ENCODE measurements at places on chromosomes 1 and 21.
A peak's percentile ranks its signal among the peaks of the same experiment; 100 is the strongest.

DNA sequence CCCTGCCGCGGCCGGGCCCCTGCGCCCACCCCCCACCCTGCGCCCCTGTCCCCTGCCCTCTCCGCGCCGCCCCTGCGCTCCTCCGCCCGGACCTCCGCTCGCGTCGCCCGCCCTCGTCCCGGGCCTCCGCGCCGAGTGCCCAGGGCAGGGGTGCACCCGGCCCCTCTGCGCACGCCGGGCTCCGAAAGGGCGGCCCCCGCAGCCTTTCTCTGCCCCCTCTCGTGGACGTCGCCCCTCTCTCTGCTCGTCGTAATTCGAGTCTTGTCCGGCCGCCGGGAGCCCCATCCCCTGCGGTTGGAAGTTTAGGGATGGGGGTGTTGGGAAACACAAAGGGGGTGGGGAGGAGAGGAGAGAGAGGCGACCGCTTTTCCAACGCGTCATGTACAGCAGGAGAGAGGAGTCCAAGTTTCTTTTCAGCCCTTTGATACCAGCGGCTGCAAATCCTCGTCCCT, 407 bp downstream of the GALNT2 start:
- peak; percentile 43 for DNase-seq

DNA sequence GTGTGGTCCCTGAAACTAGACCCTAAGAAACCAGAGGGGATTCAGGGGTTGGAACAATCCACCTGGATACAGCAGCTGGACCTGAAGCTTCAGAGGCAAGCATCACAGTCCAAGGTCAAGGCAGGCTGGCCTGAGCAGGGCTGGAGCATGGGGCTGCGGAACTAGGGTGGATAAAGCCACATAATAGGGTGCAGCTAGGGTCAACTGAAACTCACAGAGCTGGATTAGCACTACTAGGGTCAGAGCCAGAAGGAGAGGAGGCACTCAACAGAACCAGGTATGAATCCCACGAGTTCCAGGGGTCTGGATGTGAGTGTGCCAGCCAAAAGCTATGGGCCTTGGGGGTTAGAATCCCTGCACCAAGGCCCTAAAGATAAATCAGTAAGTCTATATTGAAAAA, 231.0 kb upstream of the KIAA0040 start:
- DNase-seq = no peak

DNA sequence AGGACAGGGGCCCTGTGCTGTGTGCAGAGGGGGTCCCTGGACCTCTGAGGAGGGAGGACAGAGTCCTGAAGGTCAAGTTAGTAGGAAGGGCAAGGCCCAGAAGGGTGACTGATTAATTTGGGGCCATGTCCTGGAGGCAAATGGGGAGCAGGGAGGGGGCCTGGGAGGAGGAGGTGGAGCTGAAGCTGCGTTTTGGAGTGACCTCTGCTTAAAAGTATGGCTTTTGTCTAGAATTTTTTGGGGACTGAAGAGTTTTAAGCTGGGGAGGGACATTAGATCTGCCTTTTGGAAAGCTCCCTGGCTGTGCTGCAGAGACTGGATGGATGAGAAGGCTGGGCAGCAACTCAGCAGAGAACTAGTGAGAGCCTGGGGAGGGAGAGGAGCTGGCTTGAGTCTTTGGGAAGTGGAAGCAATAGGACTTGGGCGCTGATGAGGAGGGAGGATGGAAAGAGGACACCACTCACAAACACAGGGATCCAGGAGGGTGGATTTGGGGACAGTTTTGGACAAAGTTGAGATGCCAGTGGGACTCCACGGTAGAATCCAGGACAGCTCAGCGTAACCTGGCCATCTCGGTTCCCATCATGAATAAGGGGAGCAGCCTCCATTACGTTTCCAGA, 52.9 kb downstream of the ACBD3 start:
- DNase-seq = no peak

DNA sequence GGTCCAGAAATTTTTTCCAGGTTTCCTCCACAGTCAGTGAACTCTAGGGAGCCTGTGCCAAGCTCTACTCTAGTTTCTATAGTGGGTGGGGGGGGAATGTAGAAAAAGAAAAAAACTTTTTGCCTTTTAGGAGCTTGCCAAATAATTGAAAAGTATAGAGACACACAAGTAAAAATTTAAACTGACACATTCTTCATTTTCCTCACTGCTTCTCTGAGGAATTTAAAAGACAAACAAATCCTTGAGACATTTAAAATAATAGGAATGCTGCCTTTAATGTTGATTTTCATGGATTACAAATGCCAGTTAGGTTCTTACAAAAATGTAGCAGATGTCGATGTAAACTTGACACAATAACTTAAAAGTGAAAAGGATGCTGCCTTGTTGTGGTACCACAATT, 241.9 kb downstream of the DNM3 start:
- no peak for DNase-seq

GRCh38 chr1:1858382-1859086, 32.4 kb downstream of the GNB1 start:
- peak; percentile 77 for DNase-seq

DNA sequence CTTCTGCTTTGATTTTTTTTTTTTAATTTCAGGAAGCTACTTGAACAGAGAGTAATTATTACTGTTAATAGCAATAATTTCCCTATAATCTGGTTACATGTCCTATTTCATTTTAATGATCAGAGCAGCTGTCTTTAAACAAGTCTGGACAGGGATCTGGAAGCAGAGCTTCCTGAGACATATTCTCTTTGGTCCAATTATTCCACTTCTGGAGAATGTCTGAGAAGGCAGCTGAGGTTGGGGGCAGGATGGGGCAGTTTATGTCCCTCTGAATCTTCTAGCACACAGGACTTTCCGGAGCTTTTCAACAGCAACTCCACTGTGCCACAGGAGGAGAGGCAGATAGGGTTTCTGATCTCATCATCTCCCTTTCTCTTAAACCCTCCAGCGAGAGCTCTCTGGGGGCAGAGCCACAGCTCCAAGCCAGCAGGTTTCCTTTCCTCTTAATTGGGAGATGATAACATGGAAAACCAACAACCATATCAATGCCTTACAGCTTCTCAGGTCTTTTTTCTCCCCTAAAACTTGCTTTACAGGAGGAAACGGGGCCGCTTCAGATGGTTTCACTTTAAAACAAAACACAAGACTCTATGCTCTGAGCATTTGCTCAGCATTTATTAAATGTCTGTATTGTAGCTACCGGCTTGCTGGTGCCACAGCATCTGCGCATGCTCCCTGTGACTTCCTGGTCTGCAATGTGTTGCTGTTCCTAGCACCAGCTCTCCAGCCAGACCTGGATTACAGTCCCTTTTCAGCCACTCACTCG, 425.7 kb upstream of the USP24 start:
- no peak for DNase-seq

DNA sequence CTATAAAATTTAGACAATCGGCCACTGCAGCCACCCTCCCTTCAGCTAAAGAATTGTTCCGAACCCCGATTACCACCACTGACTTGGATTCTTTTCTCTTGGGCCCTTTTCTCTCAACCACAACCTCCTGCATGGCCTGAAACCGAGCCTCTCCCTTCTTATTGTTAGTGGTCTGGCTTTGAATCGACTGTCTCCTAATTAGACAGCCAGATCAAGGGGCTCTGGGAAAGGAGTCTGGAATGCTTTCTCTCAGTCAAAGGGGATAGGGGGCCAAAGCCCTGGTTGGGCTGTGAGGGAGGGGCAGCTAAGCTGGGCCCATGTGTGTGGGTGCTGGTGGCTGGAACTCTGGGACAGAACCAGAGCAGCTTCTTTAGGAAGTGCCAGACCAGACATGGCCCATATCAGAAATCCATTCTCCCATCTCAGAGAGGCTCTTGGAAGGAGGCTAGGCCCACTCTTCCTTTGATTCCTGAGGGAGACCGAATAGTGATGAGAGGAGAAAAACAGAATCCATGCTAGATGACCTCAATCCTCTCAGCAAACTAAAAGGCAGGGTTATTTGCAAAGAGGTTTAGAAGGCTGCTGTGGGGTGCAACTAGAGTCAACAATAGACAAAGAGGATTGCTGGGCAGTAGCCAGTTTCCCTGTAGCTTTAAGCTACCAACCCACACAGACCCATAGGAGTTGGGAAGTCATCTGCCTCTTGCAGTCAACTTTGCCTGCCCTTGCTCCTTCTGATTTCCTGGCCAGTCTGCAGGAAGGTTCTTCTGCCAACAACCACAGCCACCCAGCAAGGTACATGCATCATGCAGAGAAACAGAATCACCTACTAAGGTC, 117.6 kb downstream of the AK5 start:
- DNase-seq = no peak

DNA sequence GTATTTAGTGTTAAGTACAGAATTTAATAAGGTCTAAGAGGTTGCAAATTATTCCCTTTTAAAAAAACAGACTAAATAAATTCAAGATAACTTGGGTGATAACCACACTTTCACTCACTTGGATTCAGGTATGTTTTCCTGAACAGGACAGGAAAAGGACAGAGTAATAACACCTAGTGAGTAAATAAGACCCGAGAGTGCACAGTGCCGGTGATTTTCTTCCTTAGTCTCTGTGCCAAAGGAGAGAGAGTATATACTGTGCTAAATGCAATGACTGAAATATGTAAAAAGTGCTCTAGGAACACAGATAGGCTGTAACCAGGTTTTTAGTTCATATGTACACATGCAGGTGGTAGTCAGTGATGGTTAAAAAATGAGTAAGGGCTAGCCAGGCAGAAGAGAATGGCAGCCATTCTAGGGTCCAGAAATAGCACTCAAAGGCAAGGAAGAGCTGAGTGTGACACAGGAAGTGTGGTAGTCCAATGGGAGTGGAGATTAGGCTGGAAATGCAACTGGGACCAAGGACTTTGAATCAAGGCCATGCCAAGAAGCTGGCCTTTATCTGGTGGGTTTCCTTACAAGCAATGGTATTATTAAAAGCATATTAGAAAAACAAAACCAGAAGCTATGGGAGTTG, 58.1 kb downstream of the NRIP1 start:
- peak; percentile 49 for DNase-seq

GRCh38 chr1:156691665-156692440, 13.5 kb downstream of the CRABP2 start:
- DNase-seq = peak; percentile 53

DNA sequence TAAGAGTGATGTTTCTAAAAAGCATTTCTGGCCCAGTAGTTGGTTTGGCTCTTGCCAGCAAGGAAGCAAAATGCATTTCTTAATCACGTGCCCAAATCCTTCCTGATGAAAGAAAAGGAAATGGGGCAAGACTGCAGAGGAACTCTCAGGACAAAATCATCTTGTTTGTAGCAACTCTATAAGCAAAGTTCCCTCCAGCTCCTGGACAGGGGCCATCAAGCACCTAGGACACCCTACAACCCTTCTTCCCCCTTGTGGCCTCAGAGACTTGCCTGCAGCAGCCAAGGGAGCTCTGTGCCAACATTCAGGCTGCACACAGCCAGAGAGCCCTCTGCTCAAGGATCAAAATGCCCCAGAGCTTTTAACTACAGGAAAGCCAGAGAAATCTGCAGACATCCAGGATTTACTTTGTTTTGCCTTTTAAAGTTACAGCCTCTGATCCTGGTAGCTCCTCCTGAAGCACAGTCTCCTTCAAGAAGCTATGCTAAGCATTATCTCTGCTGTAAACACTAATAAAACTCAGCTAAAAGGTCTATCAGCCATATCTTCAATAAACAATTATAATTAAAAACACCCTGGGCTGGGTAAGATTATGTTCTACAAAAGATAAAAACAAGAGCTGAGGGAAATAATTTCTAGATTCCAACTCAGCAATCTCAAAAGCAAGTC, 105.0 kb downstream of the KIAA0319L start:
- no peak for DNase-seq

- no peak for DNase-seq
Observed at GRCh38 chr1:156118177-156118868, 3.8 kb downstream of the LMNA start.

- DNase-seq = no peak
Observed at GRCh38 chr1:198837278-198838021, 198.6 kb downstream of the PTPRC start.

DNA sequence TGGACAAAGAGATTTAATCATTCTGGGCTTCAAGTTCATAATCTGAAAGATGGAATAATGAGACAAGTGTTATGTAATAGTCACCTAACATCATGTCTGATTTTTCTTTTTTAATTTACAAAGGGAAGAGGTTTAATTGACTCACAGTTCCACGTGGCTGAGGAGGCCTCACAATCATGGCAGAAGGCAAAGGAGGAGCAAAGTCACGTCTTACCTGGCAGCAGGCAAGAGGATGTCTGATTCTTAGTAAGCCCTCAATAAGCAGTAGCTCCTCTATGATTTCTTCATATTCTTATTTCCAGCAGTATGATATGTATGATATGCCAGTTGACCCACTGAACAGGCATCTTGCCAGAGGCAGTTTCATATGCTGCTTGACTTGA, 152.7 kb downstream of the S1PR1 start:
- no peak for DNase-seq

DNA sequence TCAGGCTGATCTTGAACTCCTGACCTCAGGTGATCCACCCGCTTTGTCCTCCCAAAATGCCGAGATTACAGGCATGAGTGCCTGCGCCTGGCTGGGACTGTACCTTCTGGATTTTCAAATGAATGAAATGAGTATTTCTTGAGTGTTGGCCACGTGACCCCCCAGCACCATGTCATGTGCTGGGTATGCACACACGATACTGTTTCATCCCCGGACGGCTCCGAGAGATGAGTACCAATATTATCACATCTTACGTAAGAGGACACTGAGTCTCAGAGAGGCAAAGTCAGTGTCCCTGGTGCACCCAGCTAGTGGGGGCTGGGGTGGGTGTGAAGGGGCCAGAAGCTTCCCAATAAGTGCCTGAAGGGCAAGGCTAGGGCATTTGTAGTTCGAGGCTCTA, 780 bp upstream of the CROCC start:
- no peak for DNase-seq

DNA sequence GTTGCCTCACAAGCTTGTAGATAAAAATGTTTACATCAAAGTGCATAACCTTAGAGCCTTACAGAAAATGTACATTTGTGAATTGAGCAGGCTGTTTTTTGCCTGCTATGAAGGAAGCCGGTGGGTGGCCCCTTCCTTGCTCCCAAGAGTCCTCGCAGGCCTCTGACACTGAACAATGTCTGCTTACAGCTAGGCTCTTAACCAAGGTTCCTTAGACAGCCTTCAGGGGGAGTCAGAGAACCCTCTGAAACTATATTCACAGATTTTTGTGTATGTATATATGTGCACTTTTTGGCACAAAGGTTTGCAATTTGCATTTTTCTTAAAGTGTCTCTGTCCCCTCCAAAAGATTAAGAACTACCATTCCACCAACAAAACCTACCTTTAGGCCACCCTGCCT, 282.6 kb downstream of the BARHL2 start:
- DNase-seq = no peak

DNA sequence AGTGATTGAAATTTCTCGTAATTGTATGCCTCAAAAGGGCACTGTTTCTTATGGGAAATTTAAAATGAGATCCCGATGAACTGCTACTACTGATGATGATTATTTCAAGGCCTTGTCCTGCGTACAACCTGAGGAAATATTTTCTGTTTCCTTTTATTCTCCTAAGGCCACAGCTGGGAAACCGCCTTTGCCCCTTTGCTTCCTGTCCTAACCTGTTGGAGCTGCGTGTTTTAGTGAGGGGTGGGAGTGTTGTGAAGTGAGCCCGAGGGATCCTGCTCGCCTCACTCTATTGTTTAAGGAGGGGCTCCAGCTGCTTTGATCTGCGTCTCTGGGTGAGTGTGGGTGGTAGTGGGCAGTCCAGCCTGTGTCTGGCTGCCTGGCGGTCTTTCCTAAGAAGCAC, 14.4 kb downstream of the LAMC2 start:
- no peak for DNase-seq

Measured in cerebellar cortex (tissue), 1 donor.